ENCODE measurements at places on chromosomes 7 and 10.
A peak's percentile ranks its signal among the peaks of the same experiment; 100 is the strongest.

GRCh38 chr7:23895666-23896096 lies 185.7 kb downstream of the STK31 start:
- DNase-seq, result no peak

GRCh38 chr10:121648059-121648458 lies 49.8 kb upstream of the FGFR2 start:
- DNase-seq, result no peak

- no peak for DNase-seq
These were observed 60.8 kb upstream of the HECTD2 start for GRCh38 chr10:91349381-91349780.

DNA sequence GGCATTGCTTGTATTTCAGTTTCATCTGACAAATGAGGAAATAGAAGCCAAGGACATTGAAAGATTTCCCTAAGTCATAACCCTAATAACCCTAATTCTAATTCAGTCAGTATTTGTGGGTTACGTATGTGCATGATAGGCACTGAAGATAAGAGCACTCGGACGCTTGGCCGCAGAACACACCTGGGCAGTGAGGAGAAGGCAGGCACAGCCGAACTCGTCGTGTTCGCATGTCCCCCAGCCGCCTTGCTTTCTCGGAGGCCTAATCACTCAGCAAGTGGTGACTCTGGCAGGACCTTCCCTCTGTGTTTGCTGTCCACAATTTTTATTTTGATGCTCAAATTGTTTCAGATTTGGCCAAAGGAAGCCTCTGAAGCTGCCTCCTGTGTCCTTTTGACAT lies 23.7 kb downstream of the HKDC1 start:
- no peak for DNase-seq

DNA sequence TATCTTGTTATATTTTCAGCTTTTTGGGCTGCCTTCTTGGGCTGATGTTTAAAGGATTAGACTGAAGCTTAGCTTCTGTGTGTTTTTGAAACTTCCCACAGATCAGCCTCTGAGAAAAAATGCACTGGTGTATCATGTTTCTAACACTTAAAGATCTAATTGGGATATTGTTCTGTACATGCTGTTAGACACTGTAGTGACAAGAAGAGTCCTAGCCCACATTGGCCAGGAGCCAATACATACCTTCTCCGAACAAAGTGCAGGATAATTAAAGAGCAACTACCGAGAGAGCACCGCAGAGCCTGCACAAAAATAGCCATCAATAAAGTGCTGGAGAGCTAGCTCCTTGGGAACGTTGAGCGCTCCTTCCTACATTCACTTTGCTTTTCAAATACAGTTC lies 289.4 kb upstream of the SP8 start:
- no peak for DNase-seq

DNA sequence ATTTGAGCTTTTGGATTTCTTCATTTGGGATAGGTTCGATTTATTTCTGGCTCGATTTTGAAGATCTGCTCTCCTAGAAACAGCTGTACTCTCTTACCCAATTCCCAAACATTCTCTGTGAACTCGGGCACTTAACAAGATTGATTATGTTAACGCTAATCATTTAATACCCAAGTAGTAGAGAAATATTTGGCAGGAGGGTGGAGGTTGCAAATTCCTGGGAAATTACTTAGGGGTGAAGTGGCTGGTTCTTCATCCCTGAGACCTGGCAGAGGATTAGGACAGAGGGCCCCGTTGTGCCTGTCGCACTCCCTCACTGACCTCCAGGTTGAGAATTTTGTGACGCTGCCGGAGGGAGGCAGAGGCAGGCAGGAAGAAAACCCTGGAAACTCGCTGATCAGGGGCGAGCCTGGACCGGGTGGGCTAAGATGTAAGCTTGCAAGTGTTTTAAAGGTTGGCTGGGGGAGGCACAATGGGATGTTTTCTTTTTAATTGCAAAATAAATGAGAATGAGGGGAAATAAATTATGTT lies 182.6 kb downstream of the TCF7L2 start:
- DNase-seq, result no peak

- no peak for DNase-seq
These were observed 80.6 kb downstream of the BEND7 start for GRCh38 chr10:13448216-13448615.

GRCh38 chr7:144820552-144820951 lies 15.3 kb downstream of the TPK1 start:
- DNase-seq, result no peak

DNA sequence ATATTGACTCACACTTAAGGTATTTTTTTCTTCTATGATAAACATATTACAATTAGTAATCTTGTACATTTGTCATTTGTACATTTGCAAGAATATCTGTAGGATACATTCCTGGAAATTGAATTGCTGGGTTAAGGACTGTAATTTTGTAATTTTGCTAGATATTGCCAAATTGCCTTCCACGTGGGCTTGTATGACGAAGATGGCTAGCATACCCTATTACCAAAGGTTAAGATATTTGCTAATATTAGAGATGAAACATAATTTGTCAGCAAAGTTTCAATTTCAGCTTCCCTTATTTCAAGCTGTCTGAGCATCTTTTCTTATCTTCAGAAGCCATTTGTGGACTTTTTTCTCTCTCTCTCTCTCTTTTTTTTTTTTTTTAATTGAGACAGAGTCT lies 1.0 kb upstream of the LYZL2 start:
- DNase-seq, result peak; percentile 93

GRCh38 chr10:7027237-7027912 lies 383.5 kb downstream of the SFMBT2 start:
- DNase-seq, result no peak

GRCh38 chr10:75969031-75969430 lies 537.6 kb downstream of the LRMDA start:
- no peak for DNase-seq

DNA sequence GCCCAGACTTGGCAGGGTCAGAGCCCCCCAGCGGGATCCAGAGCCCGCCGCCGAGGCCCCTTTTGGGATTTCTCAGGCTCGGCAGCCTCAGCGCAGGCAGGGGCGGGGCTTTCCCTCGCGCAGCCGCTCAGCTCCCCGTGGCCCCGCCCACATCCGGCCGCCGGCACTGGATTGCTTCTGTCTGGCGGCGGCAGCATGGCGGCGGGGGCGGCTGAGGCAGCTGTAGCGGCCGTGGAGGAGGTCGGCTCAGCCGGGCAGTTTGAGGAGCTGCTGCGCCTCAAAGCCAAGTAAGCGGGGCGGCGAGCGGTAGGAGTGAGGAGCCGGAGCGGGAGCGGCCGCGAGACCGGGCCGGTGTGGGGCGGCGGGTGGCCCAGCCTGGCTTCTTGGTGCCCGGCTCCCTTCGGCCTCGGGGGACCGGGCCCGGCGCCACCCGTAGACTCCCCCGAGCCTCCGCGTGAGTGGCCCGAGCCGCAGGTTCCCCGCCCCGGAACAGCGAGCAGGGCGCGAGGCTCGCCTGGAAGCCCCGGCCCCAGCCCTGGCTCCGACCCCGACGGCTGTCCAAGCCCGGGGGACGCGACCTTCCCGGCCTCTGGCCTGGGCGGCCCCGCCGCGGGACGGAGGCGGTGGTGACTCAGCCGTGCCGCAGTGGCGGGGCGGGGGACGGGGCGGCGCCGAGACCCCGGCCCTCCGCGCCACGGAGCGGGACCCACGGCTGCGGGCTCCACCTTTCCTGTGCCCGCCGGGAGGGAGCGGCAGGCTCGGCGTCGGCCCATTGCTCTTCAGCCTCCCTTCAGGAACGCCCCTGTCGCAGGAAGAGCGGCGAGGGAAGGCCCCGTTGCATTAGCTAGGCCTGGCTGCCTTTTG lies at the start of gene GLRX3:
Gene GLRX3, plus strand, starts transcription at position 166 of the 864 bp plus-strand sequence. Its CDS starts 30 bp downstream, at position 196.
- peak; percentile 83 for DNase-seq

DNA sequence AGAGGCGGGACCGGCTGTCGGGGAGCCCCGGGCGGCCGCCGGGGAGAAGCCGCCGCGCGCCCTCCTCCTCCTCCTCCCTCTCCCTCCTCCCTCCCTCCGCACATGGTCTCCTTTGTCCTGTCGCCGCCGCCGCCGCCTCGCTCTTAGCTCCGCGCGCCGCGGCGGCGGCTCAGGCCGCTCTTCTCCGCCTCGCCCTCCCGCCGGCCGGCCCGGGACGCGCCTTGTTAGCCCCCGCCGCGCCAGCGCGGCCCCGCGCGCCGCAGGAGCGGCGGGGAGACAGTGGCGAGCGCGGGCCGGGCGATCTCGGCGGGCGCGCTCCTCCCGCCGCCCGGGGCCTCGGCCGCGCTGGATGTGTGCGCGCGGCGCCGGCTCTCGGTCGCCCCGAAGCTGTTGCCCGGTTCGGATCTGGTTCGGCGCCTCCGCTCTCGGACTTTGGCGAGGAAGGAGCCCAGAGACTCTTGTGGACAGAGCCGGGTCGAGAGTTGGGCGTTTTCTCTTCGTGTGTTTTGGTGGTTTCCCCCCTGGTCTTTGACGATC lies 437.4 kb upstream of the GALNT17 start:
- DNase-seq, result no peak

- no peak for DNase-seq
These were observed 112.2 kb downstream of the TES start for GRCh38 chr7:116322541-116322940.

DNA sequence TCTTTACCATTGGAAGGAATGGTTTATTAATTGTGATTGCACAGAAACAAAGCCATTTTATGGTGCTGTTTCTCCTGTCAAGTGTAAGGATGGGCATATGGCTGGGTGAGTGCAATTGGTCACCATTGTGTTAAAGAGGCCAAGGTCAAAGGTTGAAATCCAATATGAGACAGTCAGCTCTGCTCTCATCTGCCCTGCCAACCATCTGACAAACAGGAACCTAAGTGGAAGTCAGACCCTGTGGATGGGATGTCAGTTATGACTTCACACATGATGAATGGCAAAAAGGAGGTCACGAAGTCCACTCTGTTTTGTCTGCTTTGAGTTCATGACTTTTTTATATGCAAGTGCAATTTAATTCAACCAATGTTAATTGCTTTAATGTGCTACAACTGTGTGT lies 172.7 kb upstream of the TMEM229A start:
- DNase-seq, result no peak

DNA sequence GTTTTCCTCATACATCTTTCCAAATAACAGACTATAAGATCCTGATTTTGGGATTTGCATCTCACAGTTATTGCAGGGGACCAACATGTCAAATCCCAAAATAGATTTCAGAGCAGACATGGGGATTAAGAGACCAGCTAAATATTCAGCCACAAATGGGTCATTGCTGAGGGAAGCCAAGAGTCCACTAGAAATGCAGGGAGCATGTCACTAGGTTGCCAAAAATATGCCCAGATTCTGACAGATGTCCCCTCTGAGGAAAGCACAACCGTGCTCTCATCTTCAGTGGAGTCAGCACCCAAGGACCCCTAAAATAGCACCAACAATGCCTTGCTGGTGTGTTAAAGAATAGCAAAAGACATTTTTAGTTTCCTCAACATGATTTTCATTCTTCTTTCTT lies 56.2 kb upstream of the AGK start:
- DNase-seq, result no peak

DNA sequence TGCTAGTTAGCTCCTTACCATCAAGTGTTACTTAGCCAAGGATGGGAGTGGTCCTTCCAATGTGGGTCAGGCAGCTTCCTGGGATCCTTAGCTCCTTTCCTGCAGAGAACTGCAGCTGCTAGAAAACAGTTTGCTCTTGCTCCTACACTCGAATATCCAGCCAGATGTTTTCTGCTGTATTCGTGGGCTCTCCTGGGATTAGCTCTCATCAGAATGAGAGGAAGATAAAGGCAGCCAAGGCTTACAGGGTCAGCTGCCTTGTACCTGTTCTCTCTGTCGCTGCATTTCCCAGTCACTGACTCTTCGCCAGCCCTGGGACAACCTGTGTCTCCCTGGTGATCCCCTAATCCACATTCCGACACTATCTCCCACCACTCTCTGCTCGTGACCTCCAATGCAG lies 29.0 kb downstream of the NEUROD6 start:
- no peak for DNase-seq

DNA sequence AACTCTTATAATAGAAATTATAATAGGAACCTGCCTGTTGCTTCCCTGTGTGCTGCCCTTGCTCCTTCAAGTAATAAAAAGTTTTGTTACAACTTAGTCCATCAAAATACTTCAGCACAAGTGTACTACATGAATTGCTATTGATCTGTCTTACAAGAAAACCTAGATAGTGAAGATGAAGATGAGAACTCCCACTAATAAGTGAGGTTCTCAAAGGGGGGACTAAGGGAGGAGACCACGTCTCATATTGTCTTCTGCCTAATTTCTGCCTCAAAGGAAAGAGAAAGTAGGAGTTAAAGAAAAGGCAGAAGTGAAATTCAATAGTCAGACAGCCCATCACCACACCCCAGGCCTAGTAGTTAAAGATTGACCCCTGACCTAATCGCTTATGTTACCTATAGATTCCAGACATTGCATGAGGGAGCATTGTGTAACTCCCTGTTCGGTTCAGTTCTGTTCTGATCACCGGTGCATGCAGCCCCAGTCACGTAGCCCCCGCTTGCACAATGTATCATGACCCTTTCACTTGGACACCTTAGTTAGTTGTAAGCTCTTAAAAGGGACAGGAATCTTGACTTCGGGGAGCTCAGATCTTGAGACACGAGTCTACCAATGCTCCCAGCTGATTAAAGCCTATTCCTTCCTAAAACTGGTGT lies 18.2 kb upstream of the CHST3 start:
- no peak for DNase-seq

- no peak for DNase-seq
These were observed 681.2 kb upstream of the NRP1 start for GRCh38 chr10:34015700-34016099.

DNA sequence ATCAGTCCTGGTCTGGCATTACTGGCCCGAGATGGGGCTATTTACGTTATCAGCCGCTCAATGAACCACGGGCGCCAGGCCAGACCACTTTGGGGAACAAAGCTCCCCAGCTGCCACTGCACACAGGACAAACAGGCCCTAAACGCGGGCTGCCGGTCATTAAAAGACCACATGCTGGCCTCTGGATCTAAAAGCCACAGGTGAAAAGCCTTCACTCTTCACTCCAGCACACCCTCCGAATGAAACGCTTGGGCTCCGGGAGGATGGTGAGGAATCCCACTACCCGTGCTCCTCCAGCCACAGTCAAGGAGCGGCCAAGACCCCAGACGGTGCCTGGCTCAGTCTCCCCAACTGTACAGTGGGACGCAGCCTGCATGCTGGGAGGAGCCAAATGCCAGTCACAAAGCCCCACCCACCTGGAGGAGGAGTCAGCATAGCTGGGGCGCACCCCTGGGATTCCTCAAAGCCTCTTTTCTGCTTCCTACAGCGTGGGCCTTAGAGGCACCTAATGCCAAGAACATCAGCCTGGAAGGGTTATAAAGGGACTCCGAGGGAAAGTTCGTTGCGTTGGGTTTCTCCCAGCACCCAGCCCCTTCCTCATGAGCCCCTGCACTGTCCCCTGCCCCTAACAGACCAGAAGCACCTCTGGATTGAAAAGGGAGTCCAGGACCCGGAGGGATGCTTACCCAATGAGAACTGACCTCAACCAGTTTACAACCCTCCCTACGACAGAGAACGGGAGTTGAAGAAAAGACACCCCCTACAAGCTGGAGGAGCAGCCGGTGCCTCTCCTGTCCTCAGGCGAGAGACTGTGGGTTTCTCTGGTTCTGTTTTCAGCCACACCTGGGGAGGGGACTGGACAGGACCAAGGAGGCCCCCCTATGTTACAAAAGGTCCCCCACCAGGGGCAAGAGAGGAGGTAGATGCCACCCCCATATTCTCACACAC lies 4.7 kb downstream of the PDGFA start:
- DNase-seq, result no peak

GRCh38 chr10:77188521-77188920 lies 449.1 kb downstream of the KCNMA1 start:
- DNase-seq, result no peak
